Stimulated activated CD8-positive, alpha-beta memory T cell treated with anti-CD3 and anti-CD28 coated beads, Interleukin-4, amount 100 ng/mL, for 1 hour (primary cell): ENCODE measurements at places on chromosomes 11 and 22.

DNA sequence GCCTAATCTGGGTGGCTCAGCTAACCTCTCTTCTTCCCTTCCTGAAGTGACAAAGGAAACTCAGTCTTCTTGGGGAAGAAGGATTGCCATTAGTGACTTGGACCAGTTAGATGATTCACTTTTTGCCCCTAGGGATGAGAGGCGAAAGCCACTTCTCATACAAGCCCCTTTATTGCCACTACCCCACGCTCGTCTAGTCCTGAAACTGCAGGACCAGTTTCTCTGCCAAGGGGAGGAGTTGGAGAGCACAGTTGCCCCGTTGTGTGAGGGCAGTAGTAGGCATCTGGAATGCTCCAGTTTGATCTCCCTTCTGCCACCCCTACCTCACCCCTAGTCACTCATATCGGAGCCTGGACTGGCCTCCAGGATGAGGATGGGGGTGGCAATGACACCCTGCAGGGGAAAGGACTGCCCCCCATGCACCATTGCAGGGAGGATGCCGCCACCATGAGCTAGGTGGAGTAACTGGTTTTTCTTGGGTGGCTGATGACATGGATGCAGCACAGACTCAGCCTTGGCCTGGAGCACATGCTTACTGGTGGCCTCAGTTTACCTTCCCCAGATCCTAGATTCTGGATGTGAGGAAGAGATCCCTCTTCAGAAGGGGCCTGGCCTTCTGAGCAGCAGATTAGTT lies 14.2 kb upstream of the UVRAG start:
- no peak for DNase-seq

- DNase-seq: no peak
Observed at GRCh38 chr11:17138562-17138961, 61.1 kb upstream of the RPS13 start.

DNA sequence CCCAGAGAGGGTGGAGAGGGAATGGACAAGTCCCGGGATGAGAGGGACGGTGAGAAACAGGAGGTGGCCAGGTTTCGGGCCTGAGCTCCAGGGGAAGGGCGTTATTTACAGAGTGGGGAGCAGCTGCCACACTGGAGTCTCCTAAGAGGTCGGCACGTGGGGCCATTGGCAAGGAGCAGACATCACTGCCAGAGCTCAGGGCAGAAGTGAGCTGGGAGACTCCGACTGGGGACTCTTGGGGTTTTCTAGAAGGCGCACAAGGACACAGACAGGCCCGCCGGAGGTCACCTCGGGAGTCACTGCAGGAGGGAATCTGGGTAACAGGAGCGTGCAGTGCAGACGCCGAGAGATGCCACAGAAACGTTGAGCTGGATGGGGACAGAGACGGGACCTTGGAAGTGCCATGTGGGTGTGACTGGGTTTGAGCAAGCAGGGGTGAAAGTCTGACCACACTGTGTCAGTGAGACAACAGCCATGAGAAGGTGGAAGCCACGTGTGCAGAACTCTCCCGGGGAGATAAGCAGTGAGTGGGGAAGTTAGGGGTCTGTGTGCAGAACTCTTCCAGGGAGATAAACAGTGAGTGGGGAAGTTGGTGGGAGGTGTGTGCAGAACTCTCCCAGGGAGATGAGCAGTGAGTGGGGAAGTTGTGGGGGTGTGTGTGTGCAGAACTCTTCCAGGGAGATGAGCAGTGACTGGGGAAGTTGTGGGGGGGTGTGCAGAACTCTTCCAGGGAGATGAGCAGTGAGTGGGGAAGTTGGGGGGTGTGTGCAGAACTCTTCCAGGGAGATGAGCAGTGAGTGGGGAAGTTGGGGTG lies 187.5 kb downstream of the SHANK2 start:
- no peak for DNase-seq

GRCh38 chr22:20586403-20586745 lies 79.0 kb downstream of the MED15 start:
- no peak for DNase-seq

DNA sequence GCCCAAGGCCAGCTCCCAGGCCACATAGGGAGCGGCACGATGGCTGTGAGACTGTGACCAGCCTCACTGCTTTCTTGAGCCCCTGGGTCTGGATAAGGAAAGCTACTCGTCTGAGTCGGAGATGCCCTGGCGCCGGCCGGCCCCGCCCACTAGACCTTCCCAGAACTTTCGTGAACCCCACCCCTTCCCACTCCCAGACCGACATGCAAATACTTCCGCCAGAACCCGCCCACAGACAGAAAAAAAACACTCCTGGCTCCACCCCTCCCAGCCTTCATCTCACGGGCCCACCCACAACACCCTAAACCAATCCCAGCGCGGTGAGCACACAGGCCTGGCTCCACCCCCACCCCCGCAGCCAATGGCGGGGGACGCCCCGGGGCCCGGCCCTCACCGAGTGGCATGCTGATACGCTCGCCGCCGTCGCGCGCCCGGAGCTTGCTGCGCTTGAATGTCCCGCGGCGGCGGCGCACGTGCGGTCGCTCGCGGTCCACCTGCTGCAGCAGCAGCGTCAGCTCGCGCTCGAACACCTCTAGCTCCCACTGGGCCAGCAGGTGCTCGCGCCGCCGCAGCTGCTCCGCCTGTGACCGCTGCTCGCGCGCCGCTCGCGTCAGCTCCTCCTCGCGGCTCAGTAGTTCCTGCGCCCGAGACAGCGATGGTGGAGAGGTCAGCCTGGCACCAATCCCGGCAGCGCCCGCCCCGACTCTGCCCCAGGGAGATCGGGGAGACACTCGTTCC lies 7.0 kb downstream of the MAP3K11 start:
- no peak for DNase-seq

DNA sequence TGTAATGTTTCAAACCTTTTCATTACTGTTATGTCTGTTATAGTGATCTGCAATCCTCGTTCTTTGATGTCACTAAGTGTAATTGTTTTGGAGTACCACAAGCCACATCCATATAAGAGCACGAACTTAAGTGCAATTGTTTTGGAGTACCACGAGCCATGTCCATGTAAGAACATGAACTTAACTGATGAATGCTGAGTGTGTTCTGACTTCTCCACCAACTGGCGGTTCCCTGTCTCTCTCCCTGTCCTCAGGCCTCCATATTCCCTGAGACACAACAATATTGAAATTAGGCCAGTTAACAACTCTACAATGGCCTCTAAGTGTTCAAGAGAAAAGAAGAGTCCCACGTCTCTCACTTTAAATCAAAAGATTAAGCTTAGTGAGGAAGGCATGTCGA lies 23.5 kb downstream of the TESMIN start:
- DNase-seq: no peak

DNA sequence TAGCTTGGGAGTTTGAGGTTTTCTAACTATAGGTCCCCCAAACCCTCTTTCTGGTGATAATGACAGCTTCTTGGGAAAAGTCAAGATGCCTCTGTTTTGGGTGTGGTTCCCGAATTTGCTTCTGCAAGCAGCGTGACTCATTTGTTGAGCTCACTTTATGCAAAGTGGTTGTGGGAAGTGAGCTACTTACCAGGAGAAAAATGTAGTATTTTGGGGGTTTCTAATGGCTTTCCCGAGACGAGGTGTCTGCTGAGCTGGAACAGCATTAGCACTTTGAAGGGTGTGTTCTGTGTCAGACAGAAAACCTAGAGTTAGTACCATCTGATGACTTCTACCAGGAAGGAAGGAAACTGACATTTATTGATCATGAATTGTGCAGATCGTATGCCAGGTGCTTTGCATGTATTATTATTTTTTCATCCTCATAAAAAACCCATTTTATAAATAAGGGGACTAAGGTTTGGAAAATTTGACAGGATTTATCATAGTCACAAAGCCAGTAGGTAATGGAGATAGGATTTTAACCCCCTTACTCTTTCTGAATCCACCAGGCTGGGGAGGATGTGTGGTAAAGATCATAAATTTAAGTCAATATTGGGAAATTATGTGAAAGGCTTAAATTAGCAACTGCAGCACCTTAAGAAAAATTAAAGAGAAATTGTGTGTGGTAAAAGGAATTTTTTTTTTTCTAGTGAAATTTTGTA lies 108.8 kb upstream of the CD44 start:
- no peak for DNase-seq

- DNase-seq: no peak
Observed at GRCh38 chr11:93832780-93833179, 17.6 kb downstream of the VSTM5 start.

DNA sequence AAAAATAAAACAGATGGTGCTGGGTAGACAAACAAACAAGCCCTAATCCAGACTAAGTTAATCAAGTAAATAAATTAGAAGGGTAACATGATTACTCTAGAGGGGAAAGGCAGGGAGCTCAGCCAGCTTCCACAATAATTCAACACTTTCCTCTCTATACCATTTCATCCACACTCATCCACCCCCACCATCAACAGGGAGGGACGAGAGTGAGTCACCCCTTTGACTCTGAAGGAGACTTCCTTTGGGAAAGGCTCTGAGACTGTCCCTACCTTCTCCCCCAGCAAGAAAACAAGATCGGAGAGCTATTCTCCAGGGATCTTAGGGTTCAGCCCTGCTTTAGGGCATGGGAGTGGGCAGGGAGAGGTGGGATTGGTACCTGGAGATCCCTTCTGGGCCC lies 33.1 kb downstream of the TRIM66 start:
- DNase-seq: no peak
